ENCODE measurements at places on chromosomes 1 and 21.

DNA sequence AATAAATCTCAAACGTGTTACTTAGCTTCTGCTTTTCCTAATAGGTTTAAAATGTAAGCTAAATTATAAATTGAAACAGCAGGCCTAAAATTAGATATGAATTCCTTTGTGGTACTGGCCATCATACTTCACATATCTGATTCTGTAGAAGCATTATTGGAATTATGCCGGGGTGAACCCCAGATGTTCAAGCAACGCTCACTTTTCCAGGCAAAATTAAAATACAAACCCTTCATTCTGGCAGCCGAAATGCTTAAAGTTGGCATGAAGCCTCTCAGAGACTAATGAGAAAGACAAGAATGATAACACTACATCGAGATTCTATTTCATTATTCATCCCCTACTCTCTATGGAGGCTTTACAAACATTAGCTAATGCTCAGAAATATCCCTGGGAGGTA lies 1352.7 kb upstream of the ADGRL2 start:
- no peak for DNase-seq

DNA sequence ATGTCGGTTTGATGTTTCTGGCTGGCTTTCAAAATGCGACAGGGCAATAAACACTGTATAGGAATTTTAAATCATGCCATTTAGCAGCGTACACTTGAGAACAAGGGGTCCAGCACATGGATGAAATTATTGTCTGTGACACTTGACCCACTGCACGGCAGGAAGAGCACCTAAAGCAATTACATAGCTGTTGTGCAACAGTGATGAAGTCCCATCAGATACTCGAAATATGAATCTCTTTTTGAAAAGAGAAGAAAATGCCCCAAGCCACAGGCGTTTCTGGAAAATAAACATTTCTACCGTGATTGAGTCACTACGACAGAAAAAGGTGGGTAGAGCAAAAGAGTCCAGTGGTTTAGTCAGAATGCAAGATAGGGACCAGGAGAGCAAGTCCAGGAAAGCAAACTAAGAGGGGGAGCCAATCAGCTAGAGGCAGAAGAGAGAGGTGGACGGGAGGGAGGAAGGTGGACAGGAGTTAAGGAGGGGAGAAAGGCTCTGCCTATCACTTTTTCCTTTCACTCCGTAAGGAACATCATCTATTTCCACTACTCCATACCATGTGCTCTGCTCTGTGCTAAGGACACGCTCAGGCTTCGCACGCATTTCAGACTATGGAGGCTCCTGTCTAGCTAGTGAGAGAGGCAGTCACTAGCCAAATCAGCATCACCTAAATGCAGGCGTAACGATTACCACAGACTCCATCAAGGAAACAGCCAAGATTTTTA lies 6.4 kb downstream of the DSCAM start:
- no peak for DNase-seq

DNA sequence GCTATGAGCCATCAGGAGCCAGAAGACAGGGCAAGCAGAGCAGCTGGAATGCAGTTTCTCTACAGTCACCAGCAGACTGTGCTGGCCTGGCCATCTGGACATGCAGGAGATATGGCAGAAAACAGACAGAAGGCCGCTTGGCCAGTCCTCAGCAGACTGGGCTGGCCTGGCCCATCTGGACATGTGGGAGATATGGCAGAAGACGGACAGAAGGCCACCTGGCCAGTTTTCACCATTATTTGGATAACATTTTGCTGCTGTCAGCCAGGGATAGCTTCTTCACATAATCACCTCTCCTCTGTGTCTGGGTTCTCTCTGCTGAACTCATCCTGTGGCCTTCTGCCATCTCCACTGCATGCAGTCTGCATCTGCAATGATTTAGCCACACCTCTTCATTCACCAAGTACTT lies 25.0 kb upstream of the CACYBP start:
- no peak for DNase-seq

DNA sequence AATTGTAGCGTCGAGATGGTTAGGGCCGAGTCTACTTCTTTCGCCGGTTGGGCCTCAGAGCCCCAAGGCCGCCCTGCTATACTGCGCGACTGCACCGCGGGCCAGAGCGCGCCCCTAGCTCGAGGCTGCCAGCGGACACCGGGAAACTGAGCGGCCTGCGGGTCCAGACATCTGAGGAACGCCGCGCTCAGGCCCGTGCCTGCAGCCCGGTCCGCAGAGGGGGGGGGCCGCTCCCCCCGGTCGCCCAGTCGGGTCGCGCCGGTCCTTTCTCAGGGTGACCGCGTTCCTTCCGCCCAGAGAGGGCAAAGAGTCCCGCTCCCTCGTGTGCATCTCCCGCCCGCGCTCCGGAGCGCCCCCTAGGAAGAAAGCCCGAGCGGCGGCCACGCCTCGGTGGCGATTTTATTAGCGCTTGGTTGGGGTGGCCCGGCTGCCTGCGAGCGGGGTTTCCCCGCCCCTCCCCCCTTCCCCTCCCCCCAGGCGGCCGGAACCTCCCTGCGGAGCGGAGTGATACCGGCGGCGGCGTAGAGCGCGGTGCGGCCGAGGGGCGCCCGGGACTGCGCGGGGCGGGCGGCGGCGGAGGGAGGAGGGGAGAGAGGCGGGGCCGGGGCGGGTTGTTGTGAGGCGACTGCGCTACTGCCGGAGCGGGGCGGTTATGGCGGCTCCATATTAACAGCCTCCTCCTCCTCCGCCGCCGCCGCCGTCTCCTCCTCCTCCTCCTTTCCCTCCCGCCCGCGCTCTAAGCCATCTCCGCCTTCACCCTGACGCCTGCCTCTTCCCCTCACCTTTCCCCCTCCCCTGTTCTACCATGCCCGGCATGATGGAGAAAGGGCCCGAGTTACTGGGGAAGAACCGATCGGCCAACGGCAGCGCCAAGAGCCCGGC lies at the start of gene RCOR3:
TSS of gene RCOR3 (plus strand) at position 611 of the 882 bp plus-strand sequence. CDS start at position 806, 195 bp downstream.
- DNase-seq, result peak; percentile 88

DNA sequence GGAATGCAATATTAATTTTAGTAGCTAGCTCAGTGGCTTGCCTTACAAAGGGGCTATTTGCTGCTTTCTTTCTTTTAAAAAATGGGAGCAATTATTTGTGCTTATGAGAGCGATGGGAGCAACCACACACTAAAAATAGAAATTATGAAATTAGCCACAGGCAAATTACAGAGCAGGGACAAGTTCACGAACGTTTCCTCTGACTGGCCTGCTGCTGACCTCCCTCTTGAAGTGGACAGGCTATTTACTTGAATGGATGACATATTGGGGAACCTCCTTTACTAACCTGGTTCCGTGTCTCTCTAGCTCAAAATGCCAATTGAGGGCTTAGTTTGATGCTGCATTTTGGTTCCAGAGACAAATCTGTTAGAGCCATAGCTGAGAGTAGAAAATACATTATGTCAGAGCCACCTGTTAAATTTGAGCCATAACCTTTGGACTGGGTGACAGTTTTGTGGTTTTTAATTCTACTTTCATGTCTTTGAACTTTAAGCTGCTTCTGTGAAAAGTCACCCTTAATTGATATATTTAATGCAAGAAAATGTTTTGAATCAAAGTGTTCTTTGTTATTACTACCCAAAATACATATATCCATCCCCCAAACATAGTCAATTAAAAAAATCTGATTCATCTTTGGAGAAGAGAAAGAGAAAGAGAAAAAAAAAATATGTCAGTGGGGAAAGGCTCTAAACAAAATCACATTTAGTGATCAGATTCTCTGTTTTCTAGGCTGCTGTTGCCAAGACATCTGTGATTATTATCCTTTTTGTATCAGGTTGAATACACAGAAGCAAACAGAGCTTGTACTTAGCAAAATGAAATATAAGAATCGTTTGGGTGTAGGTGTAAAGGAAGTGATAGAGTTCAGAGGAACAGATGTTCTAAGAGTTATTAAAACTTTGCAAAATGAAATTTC lies 351.9 kb downstream of the ADGRL2 start:
- no peak for DNase-seq

DNA sequence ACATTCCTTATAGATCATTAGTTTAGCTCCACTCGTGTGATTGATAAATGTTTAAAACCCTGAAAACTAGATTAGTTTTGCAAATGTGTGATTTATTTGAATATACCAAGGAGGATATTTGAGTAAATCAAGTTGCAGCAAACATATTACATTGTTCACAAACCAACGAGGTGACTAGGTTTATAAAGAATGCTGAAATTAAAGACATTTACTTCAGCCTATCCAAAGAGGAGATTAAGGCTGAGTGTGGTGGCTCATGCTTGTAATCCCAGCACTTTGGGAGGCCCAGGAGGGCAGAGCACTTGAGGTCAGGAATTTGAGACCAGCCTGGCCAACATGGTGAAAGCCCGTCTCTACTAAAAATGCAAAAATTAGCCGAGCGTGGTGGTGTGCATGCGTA lies 34.1 kb downstream of the VTCN1 start:
- DNase-seq, result no peak

- no peak for DNase-seq
Observed at GRCh38 chr1:75707191-75707590, 17.3 kb upstream of the ACADM start.

DNA sequence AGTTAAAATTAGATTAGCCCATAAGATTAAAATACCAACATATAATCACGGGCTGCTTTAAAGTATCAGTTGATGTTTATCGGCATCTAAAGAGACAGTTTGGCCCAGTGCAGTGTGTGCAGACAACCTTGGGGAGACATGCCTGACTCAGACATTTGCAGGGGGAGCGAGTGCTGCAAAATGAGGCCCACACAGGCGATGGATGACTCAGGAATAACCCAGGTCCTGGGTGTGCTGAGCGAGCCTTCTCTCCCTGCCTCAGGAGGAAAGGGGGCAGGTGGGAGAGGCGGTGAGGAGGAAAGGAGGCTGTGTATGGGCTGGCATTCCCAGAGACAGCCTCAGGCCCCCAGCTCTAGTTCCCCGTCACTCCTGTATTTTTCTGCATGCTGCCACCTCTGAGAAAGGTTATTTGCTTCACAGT lies 9.0 kb downstream of the SLC9A1 start:
- DNase-seq, result no peak

GRCh38 chr1:240309769-240310168 lies 218.1 kb downstream of the FMN2 start:
- no peak for DNase-seq

GRCh38 chr1:230043081-230043480 lies 24.0 kb upstream of the GALNT2 start:
- DNase-seq, result no peak

DNA sequence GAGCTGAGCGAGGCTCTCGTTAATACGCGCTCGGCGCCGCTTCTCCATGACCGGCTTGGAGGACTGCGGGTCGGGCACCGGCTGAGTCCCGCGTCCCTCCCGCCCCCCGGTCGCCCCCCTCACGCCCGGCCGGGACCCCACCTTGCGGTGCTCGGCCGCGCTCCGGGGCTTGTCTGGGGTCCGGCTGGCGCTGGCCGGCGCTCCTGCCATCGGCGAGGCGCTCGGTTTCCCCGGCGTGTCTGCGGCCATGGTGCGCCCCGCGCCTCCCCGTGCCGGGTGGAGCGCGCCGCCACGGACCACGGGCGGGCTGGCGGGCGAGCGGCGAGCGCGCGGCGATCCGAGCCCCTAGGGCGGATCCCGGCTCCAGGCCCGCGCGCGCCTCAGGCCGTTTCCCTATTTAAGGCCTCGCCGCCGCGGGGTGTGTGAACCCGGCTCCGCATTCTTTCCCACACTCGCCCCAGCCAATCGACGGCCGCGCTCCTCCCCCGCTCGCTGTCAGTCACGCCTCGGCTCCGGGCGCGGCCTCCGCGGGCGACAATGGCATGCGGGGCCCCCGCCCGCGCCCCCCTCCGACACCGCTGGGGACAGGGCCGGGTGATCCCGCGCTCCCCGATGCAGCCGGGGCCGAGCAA lies at the start of gene HES4:
TSS of gene HES4 (minus strand) at position 373 of the 632 bp plus-strand sequence. CDS start at position 249, 124 bp downstream.
- DNase-seq, result peak; percentile 62

DNA sequence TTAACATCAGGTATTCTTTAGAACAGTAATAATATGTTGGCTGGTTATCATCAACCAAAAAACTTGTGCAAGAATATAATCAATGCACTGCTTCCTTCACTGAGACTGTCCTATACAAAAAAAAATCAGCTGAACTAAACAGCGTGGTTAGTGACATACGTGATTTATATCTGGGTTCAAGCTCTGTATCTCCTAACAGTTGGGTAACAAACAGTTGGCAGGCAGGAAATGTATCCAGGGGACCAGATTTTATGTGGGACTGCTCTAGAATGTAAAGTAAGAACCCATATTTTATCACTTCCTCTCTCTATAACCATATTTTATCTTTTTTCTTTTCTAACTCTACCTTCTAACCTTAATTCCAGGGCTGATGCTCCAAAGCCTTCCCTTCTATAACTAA lies 8.0 kb downstream of the ACBD6 start:
- no peak for DNase-seq

DNA sequence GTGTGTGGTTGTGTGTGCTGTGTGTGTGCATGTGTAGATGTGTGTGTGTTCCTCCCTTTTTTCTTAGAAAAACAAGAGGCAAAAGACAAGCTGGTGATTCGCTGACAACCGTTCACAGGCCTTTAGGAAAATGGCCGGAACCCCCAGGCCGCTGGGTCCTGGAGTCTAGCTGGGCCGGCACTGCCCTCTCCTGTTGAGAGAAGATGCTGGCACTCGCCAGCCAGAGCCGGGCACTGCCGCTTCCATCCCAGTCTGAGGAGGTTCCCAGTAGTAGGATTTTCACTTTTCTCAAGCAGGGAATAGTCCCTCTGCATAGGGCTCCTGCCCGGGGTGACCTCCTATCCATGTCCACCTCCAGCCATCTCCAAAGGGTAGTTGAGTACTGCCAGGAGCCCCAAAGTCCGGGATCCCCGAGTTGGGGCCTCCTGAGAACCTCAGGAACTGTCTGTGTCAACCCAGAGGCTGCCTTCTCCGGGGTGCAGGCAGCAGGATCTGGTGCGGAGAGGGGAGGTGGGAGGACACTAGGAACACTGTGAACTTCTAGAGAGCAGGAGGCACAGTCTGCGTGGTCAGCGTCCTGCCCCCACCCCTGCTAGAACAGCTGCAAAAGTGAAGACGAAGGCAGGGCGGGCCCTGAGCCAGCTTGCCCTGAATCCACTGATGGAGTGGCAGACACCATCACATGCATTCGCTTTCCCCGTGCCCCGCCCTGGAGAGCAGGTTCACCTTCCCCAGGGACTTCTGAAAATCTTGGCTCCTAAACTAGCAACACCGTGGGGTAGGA lies 44.1 kb upstream of the ARHGEF16 start:
- no peak for DNase-seq

DNA sequence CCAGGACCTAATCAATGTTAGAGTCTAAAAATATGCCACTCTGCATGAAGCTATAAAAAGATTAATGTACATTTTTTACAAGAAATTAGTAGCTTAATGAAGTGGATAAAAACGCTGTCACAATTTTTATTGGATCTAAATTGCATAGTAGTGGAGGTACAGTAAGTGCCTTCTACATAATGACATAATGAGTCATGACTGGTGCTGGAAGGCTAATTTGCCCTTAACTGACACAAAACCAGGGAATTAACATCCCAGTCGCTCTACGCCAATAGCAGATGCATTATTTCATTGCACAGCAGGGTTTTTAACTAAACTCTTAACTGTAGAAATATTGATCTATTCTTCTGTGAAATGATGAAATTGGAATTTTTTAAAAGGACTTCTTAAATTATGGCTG lies 33.3 kb downstream of the RRAGC start:
- no peak for DNase-seq

GRCh38 chr1:37793773-37794371 lies at the start of gene MANEAL:
Gene MANEAL (plus strand): TSS chr1:37793847. CDS start chr1:37794183, 336 bp downstream.
- DNase-seq, result no peak

Data from activated T-cell treated with anti-CD3 and anti-CD28 coated beads for 4 hours (primary cell).